ENCODE measurements at places on chromosomes 4 and X. TPM values are rescaled to one million over a fixed set of nuclear protein-coding genes. Genes with fewer than 3 reads are reported as not detected.

GRCh38 chr4:15132739-15133138 is 130.5 kb downstream of the CPEB2 start:
- no peak for DNase-seq

- no peak for DNase-seq
Measured at GRCh38 chr4:30265716-30266115, 454.5 kb upstream of the PCDH7 start.

GRCh38 chrX:39816871-39817731 is 280.7 kb downstream of the BCOR start:
- peak; percentile 93 for DNase-seq

DNA sequence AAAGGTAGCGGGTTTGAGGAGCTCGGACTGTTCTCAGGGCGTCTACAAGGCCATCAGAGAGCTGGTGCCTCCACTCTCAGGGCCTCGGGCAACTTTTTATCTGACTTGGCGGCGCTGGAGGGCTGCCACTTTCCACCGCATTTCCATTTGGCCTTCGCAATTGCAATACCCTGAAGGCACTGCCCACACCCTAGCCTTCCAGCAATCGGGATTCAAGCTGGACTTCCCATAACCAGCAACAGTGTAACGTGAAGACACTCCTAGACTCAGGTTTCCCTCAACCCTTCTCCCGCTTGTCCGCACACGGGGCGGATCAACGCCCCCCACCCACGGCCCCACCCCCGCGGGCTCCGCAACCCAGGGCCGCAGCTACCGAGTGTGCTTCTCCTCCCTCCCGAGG is 50.2 kb upstream of the BCOR start:
- DNase-seq: no peak

- DNase-seq: no peak
Measured at GRCh38 chr4:78599931-78600375, 48.4 kb downstream of the ANXA3 start.

DNA sequence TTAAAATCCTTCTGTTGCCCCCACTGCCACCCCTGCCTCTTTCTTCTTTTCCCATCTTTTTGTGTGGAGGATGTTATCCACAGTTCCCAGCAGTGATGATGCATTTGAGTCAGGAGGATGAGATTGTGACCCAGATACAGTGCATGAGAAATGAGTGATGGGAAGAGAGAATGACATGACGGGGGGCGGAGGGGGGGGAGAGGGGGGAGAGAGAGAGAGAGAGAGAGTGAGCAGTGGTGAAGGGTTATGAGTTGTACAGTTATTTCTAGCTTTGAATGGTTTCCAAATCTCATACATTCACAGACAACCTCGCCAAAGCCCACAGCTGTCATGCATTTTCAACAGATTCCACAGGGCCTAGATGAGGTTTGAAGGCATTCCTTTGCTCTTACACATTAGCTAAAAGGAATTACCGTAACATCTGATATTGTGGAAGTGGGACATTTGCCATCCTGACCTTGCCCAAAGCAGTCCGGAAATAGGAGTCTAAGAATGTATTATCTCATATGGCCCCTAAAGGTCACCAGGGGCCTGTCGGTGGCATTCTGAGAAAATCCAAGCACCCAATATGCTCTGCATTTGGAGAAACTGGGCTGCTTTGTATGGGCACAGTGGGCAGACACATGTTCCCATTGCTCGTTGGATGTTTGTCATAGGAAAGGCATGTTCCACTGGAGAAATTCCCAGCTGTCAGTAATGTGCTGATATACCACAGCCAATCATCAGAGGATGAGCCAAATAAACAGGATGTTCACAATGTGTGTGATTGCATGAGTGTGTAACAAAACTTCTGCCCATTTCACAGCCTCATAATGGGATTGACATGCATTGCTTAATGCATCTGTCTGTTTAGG is 435.8 kb downstream of the SPRY1 start:
- no peak for DNase-seq

- no peak for DNase-seq
Measured at GRCh38 chr4:178271386-178271785, 829.1 kb upstream of the AGA start.

GRCh38 chr4:175773566-175773965 is 38.5 kb downstream of the GPM6A start:
- no peak for DNase-seq

DNA sequence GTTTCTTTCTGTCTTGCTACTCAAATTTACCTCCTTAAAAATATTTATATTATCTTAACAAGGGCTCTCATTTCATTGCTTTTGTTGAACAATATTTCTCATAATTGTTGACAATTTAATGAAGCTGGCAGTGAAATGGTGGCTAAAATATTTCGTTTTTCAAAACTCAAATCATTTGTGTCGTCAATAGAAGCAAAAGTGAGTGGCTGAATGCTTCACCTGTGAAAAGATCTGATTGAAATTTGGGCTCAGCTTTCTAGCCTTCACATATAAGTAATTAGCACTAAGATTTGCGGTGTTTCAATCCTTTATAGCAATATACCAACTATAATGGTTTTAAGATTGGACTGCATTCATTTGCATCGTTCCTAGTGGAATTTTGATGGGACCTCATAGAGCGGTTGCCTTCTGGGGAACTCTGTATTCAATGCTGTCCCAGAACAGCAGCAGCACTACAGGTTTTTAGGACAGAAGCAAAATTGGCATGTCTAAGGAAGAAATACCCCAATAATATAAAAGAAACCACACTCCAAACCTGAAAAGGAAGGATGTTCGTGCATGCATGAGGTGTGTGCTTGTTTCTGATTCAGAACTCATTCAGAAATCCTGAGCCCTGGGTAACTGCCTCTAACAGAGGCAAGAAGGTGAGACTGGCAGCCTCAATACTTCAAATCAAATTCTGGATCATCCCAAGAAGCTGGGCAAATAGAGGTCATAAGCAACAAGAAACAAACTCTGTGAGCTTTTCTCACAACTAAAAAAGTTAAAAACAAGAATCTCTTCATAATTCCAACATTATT is 2.5 kb downstream of the CXCL1 start:
- no peak for DNase-seq

GRCh38 chr4:173794662-173795061 is 264.6 kb upstream of the HAND2 start:
- DNase-seq: no peak

MAMLD1 gene
- total RNA-seq: 0.53 TPM

C4orf17 gene
- total RNA-seq: not detected

ERCC6L gene
- 18.1 TPM for total RNA-seq

MCTS1 gene
- 27.7 TPM for total RNA-seq

All from H9 (cell line).